Aorta (tissue), 5 donors: ENCODE measurements at places on chromosomes 5 and 9. TPM values are rescaled to one million over a fixed set of nuclear protein-coding genes. Genes with fewer than 3 reads are reported as not detected.

DNA sequence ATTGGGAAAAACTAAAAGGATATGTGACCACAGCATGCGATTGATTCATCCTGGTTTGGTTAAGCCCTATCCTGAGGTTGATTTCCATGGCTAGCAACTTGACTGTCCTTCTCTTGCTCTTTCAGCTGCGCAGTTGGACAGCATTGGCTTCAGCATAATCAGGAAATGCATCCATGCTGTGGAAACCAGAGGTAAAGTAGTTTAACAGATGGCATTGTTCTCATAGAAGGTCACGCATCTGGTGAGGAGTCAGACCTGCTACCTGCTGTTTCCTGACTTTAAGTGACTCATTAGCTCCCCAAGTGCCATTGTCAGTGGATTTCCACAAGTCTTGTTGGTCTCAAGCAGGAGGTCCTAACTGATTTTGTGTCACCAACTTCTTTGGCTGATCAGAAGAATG is 266.9 kb downstream of the ARHGAP26 start:
- DNase-seq = no peak
- no peak overlapping the region for H3K4me3 ChIP-seq
- H3K36me3 ChIP-seq = peaks cover 2% of the 10 kb centered on the region

GRCh38 chr9:72207278-72207677 is 58.0 kb downstream of the GDA start:
- H3K36me3 ChIP-seq = no peaks in the 10 kb centered on the region
- no peak overlapping the region for H3K4me3 ChIP-seq
- no peak for DNase-seq
- no peak overlapping the region for H3K27ac ChIP-seq

- no peaks in the 10 kb centered on the region for H3K36me3 ChIP-seq
- H3K4me3 ChIP-seq = peak overlapping the region; percentile 72
- no peaks in the 10 kb centered on the region for H3K27me3 ChIP-seq
- no peak for DNase-seq
Measured at GRCh38 chr9:69671311-69671878, 776 bp downstream of the APBA1 start.

DNA sequence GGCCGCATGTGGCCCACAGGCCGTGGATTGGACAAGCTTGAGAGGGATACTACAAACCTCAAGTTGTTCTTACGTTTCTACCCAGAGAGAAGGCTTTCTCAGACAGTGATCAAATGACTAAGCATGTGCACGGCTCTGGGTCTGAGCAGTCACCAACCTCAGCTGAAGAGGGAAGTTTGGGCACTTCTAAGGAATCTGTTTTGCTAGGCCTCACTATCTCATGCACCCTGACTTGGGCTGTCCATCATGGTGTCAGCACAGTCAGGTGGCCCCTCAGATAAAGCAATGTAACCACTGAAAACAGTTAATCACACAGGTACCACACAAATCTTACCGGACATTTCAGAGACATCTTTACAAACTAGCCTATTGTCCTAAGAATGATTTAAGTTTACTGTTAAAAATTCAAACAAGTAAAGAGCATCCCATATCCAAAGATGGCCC is 24.6 kb downstream of the CSF2 start:
- H3K27ac ChIP-seq = no peak overlapping the region
- no peak overlapping the region for H3K4me3 ChIP-seq
- no peak for DNase-seq

DNA sequence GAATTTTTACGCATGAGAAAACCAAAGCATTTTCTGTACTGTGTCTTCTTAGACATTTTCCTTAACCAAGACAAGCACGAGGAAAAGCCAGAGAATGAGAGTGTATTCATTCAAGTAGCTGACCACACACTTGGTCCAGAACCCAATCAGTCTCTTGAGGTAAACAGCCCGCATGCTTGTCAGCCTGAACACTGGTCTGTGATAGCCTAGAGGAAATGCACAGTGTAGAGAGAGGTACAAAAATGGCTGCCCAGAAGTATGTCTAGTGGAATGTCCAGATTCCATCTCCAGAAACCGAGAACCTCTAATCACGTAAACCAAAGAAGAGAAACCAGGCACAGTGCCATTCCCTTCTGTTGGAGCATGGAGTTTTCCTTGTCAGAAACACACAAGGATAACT is 80.0 kb upstream of the SNX2 start:
- no peaks in the 10 kb centered on the region for H3K27me3 ChIP-seq
- no peak overlapping the region for H3K27ac ChIP-seq
- H3K4me1 ChIP-seq = no peaks in the 10 kb centered on the region
- H3K36me3 ChIP-seq = no peaks in the 10 kb centered on the region

GRCh38 chr5:132183723-132184122 is 43.9 kb downstream of the P4HA2 start:
- H3K4me3 ChIP-seq = no peak overlapping the region
- no peaks in the 10 kb centered on the region for H3K4me1 ChIP-seq
- no peak for DNase-seq
- H3K27ac ChIP-seq = no peak overlapping the region

GRCh38 chr9:85258823-85259370 is 482.9 kb downstream of the AGTPBP1 start:
- no peak overlapping the region for H3K27ac ChIP-seq
- no peaks in the 10 kb centered on the region for H3K36me3 ChIP-seq
- no peak overlapping the region for H3K4me3 ChIP-seq
- no peaks in the 10 kb centered on the region for H3K4me1 ChIP-seq
- DNase-seq = peak; percentile 80

- no peaks in the 10 kb centered on the region for H3K4me1 ChIP-seq
- no peak overlapping the region for H3K27ac ChIP-seq
- no peak overlapping the region for H3K4me3 ChIP-seq
- H3K36me3 ChIP-seq = peaks cover 5% of the 10 kb centered on the region
Measured at GRCh38 chr9:32434892-32435291, 50.4 kb downstream of the ACO1 start.

- H3K4me3 ChIP-seq = no peak overlapping the region
- no peak for DNase-seq
- H3K4me1 ChIP-seq = no peaks in the 10 kb centered on the region
- H3K27ac ChIP-seq = no peak overlapping the region
Measured at GRCh38 chr5:171701100-171701541, 84.5 kb upstream of the SMIM23 start.

Gene ZNF367
- total RNA-seq = 1.8 TPM
